Immature natural killer cell (primary cell): ENCODE measurements at places on chromosomes 3 and 15. TPM values are rescaled to one million over a fixed set of nuclear protein-coding genes. Genes with fewer than 3 reads are reported as not detected.

DNA sequence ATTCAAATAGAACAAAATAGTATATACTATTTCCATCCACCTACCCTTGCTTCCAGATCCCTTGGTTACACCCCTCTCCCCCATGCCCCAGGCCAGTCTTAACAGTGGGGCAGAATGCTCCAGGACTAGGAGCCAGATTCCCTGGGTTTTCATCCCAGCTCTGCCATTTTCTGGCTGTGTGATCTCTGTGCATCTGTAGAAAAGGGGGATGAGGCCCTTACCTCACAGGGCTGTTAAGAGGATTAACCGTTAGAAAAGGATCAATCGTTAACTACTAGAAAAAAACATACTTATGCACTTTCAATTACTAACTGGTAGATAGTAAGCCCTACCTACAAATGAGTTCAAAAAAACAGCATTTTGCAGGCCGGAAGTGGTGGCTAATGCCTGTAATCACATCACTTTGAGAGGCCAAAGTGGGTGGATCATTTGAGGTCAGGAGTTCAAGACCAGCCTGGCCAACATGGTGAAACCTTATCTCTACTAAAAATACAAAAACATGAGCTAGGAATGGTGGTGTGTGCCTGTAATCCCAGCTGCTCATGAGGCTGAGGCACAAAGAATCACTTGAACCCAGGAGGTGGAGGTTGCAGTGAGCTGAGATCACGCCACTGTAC, 11.7 kb downstream of the EBLN2 start:
- DNase-seq: no peak

DNA sequence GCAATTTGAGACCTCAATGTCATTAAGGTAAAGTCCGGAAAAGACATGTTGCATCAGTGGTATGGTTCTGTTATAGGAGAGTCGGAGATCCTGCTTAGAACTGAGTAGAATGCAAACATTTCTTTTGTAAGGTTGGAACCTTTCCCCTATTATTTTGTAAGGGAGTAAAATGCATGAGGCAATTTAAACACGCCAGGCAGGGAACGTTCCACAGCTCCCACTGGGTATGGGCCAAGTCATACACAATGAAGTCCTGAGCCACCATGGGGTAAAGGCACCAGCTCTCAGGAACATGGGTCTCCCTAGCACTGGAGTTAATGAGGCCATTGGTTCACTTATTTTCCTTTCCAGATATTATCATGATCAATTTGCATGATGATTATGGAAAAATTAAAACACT, 116.6 kb upstream of the NR2F2 start:
- no peak for DNase-seq

GRCh38 chr3:19046440-19046839, 101.9 kb upstream of the KCNH8 start:
- no peak for DNase-seq

DNA sequence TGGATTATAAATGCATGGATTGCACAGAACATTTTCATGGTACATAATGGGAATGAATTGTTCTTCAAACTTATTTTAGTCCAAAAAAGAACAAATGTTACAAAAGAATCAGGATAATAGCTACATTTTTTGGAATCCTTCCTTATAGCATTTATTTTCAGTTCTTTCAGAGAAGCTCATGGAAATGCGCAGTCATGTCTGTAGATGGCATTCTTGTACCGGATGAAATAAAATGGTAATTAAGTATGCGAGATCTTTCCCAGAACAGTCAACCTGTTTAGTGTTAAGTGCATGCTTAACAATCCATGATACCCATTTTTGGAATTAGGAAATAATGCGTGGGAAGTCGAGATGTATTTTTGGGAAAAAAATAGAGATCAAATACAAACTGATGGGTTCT, 38.2 kb upstream of the GOLGA8B start:
- DNase-seq: no peak

DNA sequence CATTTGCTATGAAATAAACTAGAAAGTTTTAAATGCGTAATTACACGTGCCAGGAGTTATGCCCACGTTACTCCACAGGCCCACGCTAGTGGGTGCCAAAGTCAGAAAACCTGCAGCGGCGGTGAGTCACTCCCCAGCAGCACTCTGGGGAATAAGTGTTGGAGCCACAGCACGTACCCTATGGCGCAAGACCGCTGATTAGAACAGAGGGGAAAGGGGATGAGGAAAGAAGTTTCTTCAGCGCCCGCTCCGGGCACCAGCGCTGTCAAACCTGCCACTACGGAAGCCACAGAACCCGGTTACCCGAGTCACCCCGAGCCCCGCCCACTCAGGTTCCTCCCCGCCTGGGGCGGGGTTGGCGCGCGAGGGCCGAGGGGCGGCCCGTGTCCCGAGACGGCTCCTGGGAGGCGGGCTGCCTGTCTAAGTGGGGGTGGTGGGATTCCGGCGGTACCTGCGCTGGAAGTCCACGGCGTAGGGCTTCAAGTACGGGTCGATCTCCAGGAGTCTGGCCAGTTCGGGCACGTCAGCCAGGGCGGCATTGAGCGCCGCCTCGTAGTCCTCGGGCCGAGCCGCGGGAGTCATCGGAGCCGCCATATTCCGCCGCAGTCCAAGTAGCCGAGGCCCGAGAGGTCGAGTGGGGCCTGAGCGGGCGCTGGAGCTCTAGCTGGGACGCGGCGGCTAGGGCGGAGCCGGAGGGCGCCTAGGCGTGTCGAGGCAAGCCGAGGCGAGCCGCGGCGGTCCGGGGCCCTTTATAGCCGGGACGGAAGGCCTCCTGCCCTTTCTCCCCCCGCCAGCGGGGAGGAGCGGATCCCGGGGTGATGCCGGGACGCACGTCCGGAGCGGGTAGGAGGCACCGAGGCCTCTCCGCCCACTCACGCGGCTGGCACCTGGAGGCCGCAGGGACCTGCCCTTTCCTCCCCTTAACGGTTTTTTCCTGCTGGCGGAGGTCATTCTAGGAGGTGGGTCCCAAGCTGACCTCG, at the start of gene GBE1:
Gene GBE1, minus strand, starts transcription at position 722 of the 980 bp plus-strand sequence. Its CDS starts 128 bp downstream, at position 594.
- DNase-seq: peak; percentile 90

GRCh38 chr3:188700501-188700900, 471.3 kb upstream of the TPRG1 start:
- DNase-seq: no peak

GRCh38 chr3:134378384-134378783, 4.1 kb upstream of the AMOTL2 start:
- DNase-seq: peak; percentile 10

PLEKHO2 gene
- 49.3 TPM for polyA plus RNA-seq

SI gene
- polyA plus RNA-seq: not detected

MYO5C gene
- polyA plus RNA-seq: not detected

ZPLD1 gene
- not detected for polyA plus RNA-seq
